ENCODE measurements at places on chromosomes 16 and 17. TPM values are rescaled to one million over a fixed set of nuclear protein-coding genes. Genes with fewer than 3 reads are reported as not detected.

DNA sequence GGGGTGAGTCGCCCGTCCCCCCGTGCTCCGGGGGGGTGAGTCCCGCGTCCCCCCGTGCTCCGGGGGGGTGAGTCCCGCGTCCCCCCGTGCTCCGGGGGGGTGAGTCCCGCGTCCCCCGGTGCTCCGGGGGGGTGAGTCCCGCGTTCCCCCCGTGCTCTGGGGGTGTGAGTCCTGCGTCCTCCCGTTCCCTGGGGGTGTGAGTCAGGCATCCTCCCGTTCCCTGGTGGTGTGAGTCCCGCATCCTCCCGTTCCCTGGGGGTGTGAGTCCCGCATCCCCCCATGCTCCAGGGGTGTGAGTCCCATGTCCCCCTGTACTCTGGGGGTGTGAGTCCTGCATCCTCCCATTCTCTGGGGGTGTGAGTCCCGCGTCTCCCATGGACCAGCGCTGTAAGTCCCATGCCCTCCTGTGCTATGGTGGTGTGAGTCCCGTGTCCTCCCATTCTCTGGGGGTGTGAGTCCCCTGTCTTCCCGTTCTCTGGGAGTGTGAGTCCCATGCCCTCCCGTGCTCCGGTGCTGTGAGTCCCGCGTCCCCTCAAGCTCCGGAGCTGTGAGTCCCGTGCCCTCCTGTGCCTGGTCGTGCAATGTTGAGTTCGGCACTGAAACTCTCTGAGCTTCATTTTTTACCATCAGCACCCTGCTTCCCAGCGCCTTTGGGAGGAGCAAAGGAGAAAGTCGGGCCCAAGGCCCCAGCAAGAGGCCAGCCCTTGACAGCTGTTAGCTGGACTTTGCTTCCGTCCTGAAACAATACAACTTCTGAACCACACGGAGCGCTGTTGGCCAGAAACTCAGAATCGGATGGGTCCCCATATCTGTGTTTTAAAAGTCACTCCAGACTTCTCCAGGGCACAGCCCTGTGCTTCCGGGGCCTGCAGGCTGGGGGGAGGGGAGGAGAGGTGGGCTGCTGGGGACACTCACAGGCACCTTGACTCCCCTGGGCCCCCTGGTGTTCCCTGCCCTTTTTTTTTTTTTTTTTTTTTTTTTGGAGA is 11.5 kb upstream of the ZC3H18 start:
- peak; percentile 86 for DNase-seq

DNA sequence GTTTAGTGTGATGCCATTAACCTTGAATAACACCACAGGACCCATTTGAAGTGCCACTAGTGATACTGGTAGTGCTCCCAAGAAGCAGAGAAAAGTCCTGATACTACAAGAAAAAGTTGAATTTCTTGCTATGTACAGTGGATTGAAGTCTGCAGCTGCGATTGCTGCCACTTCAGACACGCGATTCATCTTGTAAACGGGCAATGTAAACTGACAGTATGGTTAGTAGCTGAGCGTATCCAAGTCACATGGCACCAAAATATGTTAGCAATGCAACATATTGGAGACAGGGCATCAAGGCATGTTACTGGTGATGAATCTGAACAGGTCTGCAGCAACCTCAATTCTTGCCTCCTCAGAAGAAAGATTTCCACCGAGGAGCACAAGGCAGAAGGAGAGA is 238.9 kb downstream of the HS3ST3B1 start:
- no peak for DNase-seq

DNA sequence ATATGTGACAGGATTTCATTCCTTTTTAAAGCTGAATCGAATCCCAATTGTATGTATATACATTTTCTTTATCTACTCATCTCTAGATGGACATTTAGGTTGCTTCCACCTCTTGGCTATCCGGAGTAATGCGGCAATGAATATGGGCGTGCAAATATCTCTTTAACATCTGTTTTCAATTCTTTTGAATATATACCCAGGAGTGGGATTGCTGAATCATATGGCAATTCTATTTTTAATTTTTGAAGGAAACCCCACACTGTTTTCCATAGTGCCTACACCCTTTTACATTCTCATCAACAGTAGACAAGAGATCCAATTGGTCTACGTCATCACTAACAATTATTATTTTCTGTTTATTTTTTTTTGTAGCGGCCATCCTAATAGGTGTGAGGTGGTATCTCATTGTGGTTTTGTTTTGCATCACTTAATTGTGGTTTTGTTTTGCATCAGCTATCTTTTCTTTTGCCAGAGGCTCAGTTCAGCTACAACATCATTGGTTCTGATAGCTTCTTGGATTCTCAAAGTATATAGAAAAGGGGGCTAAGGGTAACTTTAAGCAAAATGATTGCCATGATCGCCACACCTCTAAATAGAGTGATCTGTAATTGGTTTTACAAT is 25.6 kb upstream of the MAP2K6 start:
- DNase-seq, result no peak

GRCh38 chr16:68375801-68376536 is 65.2 kb downstream of the PRMT7 start:
- DNase-seq, result peak; percentile 11

DNA sequence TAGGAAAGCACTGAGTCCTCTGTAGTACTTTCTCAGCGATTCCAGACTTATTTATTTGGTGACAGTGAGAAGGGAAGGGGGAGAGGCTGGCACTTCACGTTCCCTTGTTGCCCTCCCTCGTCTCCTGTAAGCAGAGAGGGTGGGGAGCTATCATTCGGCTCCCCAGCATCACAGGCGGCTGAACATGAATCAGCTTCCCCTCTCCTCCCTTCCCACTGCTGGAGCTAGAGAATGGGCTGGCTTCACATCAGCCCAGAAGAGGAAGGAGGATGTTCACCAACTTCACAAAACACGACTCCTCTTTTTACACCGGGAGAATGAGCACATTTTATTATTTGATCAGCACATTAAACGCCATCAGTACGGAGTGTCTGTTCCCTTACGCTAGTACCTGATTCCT is 6.7 kb upstream of the CMIP start:
- DNase-seq, result no peak

GRCh38 chr16:29804455-29805231 is 1.7 kb upstream of the MAZ start:
- DNase-seq, result peak; percentile 81

- DNase-seq, result no peak
Observed at GRCh38 chr16:19525385-19525723, 1.6 kb downstream of the CCP110 start.

DNA sequence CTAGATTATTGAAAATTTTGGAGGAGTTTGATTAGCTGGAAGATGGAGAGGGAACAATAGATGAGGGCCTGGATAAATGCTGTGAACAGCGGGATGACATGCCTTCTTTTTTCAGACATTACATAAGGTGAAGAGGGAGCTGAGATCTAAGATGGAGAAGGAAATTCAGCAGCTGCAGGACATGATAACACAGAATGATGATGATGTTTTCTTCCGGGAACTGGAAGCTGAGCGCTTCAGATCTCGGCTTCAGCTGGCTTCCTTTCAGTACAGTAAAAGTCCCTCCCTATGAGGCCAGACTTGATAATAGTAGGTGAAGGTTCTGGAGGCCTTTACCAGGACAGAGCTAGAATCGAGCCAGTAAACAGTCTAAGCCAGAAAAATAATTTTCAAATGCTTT is 30.7 kb downstream of the CEP95 start:
- no peak for DNase-seq

DNA sequence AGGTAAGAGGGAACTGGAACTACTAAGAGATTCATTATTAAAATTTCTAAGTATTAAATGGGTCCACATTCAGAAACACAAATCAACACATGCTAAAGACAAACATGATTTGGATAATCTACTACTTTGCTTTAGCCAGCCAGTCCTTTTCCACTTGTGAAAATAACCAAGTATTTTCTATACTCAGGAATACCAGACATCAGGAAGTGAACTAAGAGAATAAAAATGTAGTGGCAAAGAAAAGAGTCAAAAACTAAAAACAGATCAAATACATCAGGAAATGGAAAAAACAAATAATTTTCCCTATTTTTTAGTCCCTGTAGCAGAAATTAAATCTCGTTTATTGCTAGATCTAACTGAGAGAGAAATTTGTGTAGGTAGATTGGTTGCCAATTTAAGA is 78.0 kb downstream of the MYO1D start:
- no peak for DNase-seq

DNA sequence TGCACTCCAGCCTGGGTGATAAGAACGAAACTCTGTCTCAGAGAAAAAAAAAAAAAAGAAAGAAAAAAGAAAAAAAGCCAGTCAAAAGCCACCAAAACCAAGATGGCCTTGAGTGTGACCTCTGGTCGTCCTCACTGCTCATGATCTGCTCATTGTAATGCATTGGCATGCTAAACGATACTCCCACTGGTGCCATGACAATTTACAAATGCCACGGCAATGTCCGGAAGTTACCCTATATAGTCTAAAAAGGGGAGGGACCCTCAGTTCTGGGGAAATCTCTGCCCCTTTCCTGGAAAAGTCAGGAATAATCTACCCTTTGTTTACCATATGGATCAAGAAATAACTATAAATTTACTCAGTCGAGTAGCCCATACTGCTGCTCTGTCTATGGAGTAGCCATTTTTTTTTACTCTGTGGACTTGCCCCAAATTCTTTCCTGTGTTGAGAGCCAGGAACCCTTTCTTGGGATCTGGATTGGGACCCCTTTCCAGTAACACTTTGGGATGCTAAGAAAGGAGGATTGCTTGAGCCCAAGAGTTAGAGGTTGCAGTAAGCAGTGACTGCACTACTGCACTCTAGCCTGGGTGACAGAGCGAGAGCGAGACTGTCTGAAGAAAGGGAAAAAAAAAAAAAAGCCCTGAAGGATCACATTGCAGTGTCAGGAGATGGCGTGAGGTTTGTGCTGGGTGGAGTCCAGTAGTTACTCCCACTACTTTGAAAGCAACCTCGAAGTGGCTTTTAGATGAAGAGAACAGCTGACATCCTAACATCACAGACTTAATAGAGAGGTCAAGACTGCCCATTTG is 3.7 kb upstream of the TMEM231 start:
- DNase-seq, result no peak

GRCh38 chr16:9081158-9081557 is 10.3 kb upstream of the HAPSTR1 start:
- DNase-seq, result no peak

GRCh38 chr17:28549236-28550132 is 2.9 kb downstream of the UNC119 start:
- DNase-seq, result peak; percentile 14

DNA sequence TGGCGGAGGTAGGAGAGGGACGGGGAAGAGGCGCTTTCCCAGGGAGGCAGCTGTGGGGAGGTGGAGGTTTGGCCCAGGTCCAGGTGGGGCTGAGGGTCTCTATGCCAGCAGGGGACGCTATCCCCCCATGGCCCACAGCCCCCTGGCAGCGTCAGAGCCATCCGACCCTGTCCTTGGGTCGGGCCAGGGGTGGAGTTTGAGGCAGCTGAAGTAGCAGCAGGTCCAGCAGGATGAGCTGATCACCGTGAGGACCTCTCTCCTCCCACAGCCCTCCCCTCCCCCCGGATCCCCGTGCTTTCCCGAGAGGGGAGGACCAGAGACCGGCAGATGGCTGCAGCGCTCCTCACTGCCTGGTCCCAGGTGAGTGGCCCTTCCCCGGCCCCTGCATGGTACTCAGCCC is 3.2 kb downstream of the ZNF205 start:
- DNase-seq, result no peak

DNA sequence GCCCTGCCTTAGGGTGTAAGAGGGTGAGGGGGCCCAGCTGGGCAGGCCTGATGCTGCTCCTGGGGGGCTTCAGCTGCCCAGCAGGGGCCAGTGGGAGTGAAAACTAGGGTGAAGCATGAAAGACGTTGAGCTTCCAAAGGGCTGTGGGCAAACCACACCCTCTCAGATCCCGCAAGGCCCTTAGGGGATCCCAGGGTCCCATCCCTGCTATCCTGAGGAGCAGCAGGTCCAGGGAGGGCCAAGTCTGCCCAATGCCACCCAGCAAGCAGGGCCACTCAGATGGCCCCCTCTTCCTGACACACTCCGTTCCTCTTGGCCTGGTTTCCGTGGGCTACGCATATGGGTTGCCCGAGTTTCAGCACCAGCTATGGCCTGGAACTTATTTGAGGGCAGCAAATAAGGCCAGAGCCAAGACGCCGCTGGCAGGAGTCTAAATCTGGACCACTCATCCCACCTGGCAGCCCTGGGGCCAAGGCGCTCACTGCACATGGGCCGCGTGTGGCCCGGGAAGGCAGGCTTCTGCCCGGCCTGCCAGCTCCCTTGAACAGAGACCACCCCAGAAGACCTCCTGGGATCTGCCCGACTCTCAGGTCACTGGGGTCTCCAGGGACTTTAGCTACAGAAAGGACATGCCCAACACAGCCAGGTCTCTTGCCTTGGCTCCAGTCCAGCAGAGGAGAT is 4.2 kb downstream of the ATP2A3 start:
- peak; percentile 37 for DNase-seq

GRCh38 chr17:41919165-41919817 is 540 bp upstream of the ACLY start:
- no peak for DNase-seq

DNA sequence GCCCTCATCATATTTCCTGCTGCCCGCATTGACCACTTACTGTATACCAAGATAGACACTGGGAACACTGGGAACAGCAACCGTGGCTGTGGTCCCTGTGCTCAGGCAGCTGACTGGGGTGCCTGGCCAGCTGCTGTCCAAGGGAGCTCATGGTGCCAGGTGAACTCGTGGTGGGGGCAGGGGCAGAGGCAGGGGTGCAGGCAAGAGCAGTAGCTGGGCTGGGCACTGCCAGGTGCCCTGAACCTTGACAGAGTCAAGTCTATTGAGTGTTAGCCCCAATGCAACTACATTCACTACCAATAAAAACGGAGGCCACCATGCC is 202.5 kb downstream of the C16orf78 start:
- no peak for DNase-seq

GRCh38 chr16:55811811-55812210 is 21.1 kb downstream of the CES1 start:
- DNase-seq, result no peak

DNA sequence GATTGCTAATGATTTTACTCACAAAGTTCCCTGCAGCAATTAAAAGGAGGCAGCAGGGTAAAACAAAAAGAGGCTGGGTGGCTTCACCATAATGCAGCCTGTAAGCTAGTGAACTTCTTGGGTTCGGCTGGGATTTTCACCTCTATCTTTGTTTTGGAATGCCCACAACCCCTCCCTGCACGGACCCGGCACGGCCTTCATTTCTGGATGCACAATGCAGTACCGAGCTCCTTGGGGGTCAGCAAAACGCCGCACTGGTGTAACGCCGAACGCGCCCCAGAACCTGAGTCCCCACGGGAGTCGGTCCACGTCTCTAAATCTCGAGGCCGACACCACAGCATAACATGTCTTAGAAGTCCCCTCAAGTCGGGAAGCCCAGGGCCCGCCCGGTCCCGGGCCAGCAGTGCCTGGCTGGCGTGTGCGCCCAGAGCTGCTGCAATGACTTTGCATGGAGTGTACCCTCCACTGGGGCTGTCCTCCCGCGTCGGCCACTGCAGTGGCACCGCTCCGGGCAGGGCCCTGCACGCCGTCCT is 759 bp downstream of the UBE2O start:
- DNase-seq, result no peak

GRCh38 chr16:31052114-31052513 is 18.8 kb downstream of the STX4 start:
- DNase-seq, result no peak

GRCh38 chr16:89322321-89323119 is 105.0 kb downstream of the ZNF778 start:
- peak; percentile 67 for DNase-seq

- no peak for DNase-seq
Observed at GRCh38 chr16:22928882-22929435, 115.0 kb downstream of the HS3ST2 start.

Gene ABCA8
- 60.3 TPM for total RNA-seq

Gene RNU2-1
- 5,263 TPM for total RNA-seq

Gene AKAP10
- 16.4 TPM for total RNA-seq

Gene ZNF598
- 18.5 TPM for total RNA-seq

Gene KCNAB3
- 0.32 TPM for total RNA-seq

Gene OTOP3
- not detected for total RNA-seq

Gene HSPB9
- total RNA-seq, result 0.11 TPM

Gene TUBG2
- total RNA-seq, result 15.0 TPM

Gene RPAIN
- total RNA-seq, result 24.0 TPM

Gene ADAM11
- total RNA-seq, result 20.0 TPM

Data from Right ventricle myocardium inferior (tissue), 1 donor.